ENCODE measurements at places on chromosomes 12 and 14. TPM values are rescaled to one million over a fixed set of nuclear protein-coding genes. Genes with fewer than 3 reads are reported as not detected.

SMARCC2 gene
- 136 TPM for total RNA-seq

DICER1 gene
- total RNA-seq, result 57.0 TPM

ST8SIA1 gene
- 0.32 TPM for total RNA-seq

OAS3 gene
- total RNA-seq, result 114 TPM

TRIM9 gene
- total RNA-seq, result 0.18 TPM

PKP2 gene
- 0.16 TPM for total RNA-seq

ASCL1 gene
- not detected for total RNA-seq

CD163L1 gene
- not detected for total RNA-seq

SYCP3 gene
- 0.93 TPM for total RNA-seq

B3GNT4 gene
- total RNA-seq, result 0.36 TPM

SDR9C7 gene
- not detected for total RNA-seq

NGB gene
- total RNA-seq, result not detected

PTPRB gene
- not detected for total RNA-seq

PIWIL1 gene
- 0.27 TPM for total RNA-seq

MAP3K9 gene
- total RNA-seq, result 5.7 TPM

CCDC60 gene
- not detected for total RNA-seq

TAS2R14 gene
- total RNA-seq, result 4.1 TPM

NAV3 gene
- not detected for total RNA-seq

Measured in T-helper 2 cell treated with Interferon-gamma antibody and Interleukin-4, amounts not matched to agents 100 ng/mL and 5 ng/mL, for 36 hours (primary cell).